ENCODE measurements at places on chromosomes 4 and X. TPM values are rescaled to one million over a fixed set of nuclear protein-coding genes. Genes with fewer than 3 reads are reported as not detected.

DNA sequence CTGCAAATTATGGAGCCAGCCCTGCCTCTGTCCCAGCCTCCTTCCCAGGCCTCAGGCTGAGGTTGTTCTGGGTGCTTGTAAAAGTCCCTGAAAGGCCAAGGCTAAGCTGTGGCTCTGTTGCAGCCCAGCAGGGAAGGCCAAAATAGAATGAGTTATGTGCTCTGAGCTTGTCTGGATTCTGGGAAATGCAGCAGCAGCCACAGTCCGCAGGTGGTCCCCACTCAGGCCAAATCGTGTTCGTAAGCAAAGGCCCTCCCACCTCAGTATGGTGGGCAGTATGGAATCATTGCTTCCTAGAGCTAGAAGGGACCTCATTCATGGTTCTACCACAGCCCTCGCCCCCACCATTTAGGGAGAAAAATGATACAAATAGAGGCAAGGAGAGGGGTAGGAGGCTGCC is 4.7 kb upstream of the TCEAL1 start:
- no peak for DNase-seq

- DNase-seq = no peak
These were observed 18.0 kb downstream of the ING2 start for GRCh38 chr4:183522821-183523220.

DNA sequence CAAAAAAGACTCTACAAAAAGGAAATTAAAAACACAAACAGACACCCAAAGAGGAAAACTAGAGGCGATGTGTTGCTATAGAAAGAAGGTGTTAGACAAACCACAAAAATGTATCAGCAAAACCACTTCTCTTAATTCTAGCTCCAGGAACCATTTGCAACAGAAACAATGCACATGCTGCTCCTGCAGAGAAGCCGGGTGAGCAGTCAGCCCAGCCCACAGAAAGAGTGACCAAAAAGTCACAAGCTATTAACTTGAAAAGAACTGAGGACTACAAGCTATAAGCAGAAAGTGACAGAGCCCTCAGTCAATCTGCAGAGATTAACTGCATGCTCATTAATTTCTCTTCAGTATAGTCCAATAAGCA is 96.2 kb upstream of the KLHL13 start:
- no peak for DNase-seq

DNA sequence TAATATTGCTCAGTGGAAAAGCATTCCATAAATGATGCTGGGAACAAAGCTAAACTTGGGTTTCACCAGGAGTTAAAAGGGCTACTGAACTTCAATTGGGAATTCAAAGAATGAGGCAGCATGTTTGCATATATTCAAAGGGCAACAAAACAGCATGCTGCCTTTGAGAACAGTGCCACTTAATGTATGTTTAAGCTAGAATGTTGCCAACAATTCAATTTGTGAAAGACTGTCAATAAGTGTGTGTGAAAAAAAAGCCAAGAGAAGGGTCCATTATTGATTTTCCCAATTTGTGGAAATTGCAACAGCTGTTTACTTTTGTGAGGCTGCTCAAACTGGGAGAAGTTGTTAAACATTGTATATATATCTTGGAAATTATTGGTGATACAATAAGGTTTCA is 701.9 kb upstream of the ACTRT1 start:
- DNase-seq = no peak

GRCh38 chr4:25485104-25485503 is 108.0 kb downstream of the ANAPC4 start:
- DNase-seq = no peak

BGN gene
- total RNA-seq = 6.6 TPM

GRCh38 chr4:184024637-184025036 is 119.5 kb downstream of the STOX2 start:
- no peak for DNase-seq

STARD8 gene
- 11.6 TPM for total RNA-seq

DNA sequence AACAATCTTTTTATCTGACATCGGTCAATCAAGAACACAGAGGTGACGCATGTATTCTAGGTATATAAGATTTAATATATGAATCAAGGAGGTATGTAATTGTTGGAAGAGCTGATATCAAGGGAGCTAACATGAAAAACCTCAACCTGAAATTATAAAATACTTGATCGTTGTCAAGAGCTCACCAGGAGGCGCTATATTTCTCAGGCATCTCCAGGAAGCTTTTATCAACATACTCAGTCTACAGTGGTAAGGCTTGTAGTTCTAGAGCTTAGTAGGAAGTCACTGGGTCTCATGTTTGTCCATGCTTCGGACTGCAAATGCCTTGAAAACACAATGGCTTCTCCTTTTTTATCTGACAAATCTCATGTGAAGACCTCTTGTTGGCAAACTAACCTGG is 156.1 kb downstream of the GRXCR1 start:
- DNase-seq = no peak

DNA sequence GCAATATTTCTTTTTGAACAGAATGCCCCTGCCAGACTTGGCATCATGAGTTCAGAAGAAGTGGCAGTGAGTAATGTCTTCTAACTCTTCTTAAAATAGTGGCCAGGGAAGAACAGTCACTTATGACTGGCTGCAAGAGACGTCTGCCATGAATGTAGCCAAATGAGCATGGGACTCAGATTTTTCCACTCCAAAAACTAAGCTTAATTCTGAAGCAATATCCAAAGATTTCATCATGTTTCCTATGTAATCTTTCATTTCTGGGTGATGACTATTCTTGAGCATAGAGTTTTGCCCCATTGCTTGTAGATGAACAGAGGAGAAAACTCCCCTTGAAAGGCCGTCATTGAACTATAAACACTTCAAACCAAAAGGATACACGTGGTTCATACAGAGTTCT is 11.8 kb downstream of the AMBN start:
- DNase-seq = no peak

GRCh38 chr4:169665046-169665737 is 44.8 kb downstream of the CLCN3 start:
- no peak for DNase-seq

Data from RPMI7951 (cell line).